ENCODE measurements at places on chromosomes 2 and 18. TPM values are rescaled to one million over a fixed set of nuclear protein-coding genes. Genes with fewer than 3 reads are reported as not detected.

Gene DSG2
- total RNA-seq, result 4.0 TPM

Gene ANKRD30B
- total RNA-seq, result 7.2 TPM

Gene HDHD2
- total RNA-seq, result 16.5 TPM

Gene DSG4
- total RNA-seq, result not detected

Gene TUBA4A
- 8.0 TPM for total RNA-seq

Gene ZC3H6
- total RNA-seq, result 15.1 TPM

Gene GKN1
- not detected for total RNA-seq

Gene ALLC
- total RNA-seq, result 11.4 TPM

Gene CDH2
- 3.9 TPM for total RNA-seq

Gene ADRA2B
- total RNA-seq, result 4.9 TPM

Gene POMC
- total RNA-seq, result 8.6 TPM

- no peak for DNase-seq
These were observed 295.3 kb downstream of the SP3 start for GRCh38 chr2:173669888-173670287.

GRCh38 chr2:40108851-40109250 lies 329.8 kb upstream of the THUMPD2 start:
- no peak for DNase-seq

- DNase-seq, result no peak
These were observed 443.0 kb upstream of the MMADHC start for GRCh38 chr2:150030436-150031190.

- no peak for DNase-seq
These were observed 42.1 kb downstream of the NHEJ1 start for GRCh38 chr2:219118504-219118903.

DNA sequence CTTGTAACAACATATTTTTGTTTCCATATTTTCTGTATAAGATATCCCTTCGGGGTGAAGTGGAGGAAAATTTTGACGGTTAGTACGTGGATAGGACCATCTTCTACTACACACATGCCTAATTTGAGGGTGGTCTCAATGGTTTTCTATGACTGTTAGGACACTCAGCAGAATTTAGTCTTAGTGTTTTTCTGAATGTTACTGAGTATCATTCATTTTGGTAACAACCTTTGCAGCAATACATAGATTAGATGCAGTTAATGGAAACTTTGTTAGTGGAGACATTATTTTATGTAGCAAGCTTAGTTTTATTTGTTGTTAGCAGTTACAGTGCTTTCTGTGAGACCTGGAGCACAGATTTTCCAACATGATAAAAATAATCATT lies 1.6 kb downstream of the ITGAV start:
- DNase-seq, result no peak

- no peak for DNase-seq
These were observed 3.7 kb upstream of the MFSD6 start for GRCh38 chr2:190404487-190404886.

DNA sequence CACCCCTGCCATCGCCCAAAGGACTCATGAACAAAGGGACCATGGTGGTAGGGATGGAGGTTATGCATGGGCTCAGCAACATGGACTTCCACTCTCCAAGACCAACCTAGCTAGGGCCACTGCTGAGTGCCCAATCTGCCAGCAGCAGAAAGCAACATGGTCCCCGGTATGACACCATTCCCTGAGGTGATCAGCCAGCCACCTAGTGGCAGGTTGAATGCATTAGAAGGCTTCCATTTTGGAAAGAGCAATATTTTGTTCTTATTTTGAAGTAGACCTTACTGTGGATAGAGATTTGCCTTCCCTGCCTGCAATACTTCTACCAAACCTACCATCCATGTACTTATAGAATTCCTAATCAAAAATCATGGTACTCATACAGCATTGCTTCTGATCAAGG lies 99.8 kb downstream of the METTL4 start:
- DNase-seq, result no peak

DNA sequence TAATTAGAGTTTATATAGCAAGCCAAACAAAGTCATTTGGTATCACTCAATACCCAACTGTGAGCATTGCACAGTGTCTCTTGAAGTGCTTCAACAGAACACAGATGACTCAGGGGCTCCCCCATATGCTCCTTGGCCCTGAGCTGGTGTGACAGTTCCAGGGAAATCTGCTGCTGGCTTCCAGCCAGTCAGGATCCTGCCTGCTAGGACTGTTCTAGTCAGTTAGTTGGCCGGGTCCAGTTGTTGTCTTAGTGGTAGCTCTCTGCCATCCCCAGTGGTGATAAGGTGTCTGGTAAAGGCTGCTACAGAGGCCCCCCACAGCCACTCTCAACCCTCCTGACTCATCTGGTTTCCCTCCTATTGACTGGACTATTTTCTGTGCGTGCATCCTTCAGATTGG lies 100.3 kb downstream of the IRS1 start:
- peak; percentile 30 for DNase-seq

- no peak for DNase-seq
These were observed 804.8 kb upstream of the ZEB2 start for GRCh38 chr2:145324748-145325147.

GRCh38 chr2:31893094-31893493 lies 117.7 kb downstream of the MEMO1 start:
- DNase-seq, result no peak

DNA sequence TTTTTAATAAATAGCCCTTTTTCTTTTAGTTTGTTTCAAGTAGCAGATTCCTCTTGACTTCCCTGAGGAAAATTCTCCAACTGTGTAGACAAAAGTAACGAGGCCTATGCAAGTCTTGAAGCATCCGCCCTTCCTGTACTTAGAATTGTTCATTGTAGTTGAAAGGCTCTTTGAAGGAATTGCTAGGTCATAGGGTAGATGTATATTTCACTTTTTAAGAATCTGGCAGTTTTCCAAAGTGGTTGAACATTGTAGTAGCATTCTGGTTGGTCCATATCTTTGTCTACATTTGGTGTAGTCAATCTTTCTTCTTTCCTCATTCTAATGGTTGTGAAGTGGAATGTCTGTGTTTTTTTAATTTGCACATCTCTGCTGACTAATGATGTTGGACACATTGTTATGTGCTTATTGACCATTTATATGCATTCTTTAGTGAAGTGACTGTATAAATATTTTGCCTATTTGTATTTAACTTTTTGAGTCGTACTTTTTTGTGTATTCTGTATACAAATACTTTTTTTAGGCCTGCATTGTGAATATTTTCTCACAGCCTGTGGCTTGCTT lies 5.6 kb upstream of the SERPINB11 start:
- DNase-seq, result no peak

- no peak for DNase-seq
These were observed 1322.9 kb upstream of the TMEFF2 start for GRCh38 chr2:193517615-193518014.

- no peak for DNase-seq
These were observed 184.5 kb downstream of the INO80D start for GRCh38 chr2:205901491-205901890.

DNA sequence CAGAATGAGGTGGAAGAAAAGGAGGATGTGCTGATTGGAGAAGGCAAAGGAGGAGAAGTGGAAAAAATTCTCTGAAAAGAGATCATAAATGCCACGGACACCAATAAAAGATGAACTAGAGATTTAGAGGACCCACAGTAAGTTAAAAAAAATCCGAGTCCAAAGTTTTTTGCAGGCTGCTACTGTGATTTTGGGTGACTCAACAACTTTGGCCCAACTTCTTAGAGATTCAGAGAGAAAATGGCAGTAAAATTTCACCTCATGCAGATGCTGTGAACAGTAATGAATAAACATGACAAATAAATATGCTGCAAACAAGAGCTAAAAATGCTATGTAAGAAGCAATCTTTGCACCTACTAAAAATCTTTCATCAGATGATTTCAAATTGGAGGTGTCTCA lies 176.9 kb upstream of the SESTD1 start:
- no peak for DNase-seq

- DNase-seq, result no peak
These were observed 385.4 kb upstream of the NXPH2 start for GRCh38 chr2:139165601-139166000.

DNA sequence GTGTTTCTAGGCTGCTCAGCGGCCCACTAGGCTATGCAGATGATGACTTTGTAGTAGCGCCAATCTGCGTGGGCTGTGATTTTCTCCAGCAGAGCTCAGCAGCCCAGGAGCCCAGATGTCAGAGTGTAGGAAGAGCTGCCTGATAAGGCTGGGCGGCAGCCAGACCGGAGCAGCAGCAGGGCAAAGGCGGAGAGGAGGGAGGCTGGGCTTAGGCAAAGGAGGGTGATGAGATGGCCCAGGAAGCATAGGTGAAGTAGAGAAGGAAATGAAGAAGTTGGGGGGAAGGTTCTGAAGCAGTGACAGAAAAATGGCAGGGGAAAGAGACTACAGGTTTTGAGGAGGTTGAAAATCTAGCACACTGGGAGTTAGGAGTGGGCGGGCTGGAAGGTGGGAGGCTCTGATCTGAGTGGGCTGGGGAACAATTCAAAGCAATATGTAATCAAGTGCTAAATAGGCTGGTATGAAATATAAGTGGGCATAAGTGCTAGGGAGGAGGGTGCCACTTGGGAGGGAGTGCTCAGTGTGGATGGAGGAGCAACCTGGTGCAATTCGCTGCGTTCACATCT lies 50.6 kb upstream of the STPG4 start:
- DNase-seq, result no peak

All from tibial nerve (tissue), 4 donors.